ENCODE measurements at places on chromosomes 7 and 10.

GRCh38 chr7:666454-667292 is 59.8 kb upstream of the DNAAF5 start:
- no peak for DNase-seq

GRCh38 chr7:114662002-114662677 is 247.5 kb downstream of the FOXP2 start:
- no peak for DNase-seq

- DNase-seq: no peak
Measured at GRCh38 chr10:57664815-57665214, 602.9 kb downstream of the IPMK start.

GRCh38 chr7:18548534-18548933 is 53.0 kb downstream of the HDAC9 start:
- DNase-seq: no peak

DNA sequence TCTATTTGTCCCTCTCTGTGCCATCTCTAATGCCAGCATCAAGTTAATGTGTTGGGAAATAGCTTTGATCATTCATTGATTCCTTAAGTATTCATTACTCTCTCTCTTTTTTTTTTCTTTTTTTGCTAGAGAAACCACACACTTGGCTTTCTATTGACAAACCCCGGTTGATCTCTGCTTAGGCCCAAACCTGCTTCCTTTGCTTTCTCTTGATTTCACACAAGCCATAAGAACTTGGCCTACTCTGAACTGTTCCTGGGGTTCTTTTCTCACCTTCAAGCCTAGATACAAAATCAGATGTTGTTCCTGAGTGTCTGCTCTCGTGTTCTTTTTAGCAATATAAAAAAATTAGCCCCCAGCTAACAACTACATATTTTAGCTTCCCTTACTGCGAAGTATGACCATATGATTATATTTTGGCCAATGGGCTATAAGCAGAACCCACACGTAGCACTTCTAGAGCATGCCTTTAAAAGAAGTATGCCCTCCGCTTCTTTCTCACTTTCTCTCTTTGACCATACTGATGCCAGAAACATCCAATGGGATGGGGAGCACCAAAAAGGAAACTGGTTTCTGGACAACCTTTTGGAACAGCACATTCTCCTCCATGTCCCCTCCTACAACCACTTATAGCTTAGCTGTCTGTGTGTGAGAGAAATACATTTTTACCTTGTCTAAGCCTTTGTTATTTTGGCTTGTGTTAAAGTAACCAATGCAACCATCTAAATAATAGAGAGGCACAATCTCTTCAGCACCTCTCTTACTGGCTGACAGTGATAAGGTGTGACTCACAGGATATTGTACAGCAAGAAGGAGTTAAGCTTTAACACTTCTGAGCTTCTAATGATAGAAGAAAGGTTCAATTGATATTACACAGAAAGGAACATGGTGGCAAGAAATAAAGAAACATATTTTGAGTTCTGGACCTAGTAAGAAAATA is 96.6 kb upstream of the LRRN3 start:
- DNase-seq: no peak

- DNase-seq: no peak
Measured at GRCh38 chr7:46007990-46008643, 87.0 kb upstream of the IGFBP3 start.

- no peak for DNase-seq
Measured at GRCh38 chr10:106515206-106515790, 649.2 kb downstream of the SORCS1 start.

DNA sequence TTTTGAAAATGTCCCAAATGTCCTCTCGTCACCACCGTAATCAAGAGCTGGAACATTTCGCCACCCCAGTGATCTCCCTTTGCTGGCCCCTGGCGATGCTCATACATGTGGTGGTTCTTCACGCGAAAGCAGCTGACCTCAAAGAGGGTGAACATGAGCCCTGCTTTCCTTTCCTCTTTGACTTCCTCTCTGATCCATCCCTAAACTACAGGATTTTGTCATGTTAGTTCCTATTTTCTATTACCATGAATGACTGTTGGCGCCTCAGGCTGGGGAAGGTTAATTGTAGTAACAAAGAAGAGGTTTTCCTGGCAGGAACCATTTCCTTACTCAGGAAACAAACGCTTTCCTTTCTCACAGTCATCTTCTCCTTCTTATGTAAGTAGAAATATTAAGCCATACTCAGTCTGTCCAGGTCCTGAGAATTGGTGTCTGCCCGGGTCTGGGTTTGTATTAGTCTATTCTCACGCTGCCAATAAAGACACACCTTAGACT is 114.5 kb downstream of the INSYN2A start:
- no peak for DNase-seq

DNA sequence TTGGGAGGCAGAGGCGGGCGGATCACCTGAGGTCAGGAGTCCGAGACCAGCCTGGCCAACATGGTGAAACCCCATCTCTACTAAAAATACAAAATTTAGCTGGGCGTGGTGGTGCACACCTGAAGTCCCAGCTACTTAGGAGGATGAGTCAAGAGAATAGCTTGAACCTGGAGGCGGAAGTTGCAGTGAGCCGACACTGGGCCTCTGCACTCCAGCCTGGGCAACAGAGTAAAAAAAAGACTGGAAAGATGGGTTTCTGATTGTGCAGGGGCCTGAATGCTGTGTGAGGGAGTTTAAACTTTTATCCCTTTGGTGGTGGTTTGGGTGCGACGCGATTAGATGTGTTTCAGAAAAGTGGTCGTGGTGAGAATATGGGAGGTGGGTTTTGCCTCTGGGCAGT is 1.8 kb downstream of the CHST12 start:
- DNase-seq: no peak

Data from Ammon's horn (tissue), 1 donor.